Pulmonary artery endothelial cell (primary cell): ENCODE measurements at places on chromosomes 4 and X. TPM values are rescaled to one million over a fixed set of nuclear protein-coding genes. Genes with fewer than 3 reads are reported as not detected.

GRCh38 chr4:130336585-130337217 is 1240.7 kb downstream of the C4orf33 start:
- no peak for DNase-seq

DNA sequence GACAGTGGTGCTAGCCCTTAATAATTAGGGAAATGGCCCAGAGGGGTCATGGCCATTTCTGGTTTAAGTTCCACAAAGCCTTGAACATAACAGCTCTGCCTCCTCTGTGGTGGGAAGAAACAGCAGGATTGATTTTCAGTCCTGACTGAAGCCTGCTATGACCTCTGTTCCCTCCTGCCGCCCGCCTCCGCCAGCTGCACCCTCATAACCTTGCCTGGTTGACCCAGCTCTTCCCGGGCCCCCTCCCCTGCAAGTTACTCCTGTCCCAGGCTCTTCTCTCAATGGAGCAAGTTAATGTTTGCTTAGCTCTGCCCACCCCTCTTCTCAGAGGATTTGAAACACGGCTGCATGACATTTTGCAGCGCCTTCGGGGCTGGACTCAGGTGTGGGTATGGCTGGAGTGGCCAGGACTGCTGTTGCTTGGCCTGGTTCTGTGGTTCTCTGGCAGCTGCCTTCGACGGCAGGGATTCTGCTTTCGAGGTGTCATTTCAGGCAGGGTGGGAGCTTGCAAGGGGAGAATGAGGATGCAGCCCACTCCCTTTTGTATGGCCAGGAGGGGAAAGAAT is 27.3 kb downstream of the BCORL1 start:
- DNase-seq = no peak

DNA sequence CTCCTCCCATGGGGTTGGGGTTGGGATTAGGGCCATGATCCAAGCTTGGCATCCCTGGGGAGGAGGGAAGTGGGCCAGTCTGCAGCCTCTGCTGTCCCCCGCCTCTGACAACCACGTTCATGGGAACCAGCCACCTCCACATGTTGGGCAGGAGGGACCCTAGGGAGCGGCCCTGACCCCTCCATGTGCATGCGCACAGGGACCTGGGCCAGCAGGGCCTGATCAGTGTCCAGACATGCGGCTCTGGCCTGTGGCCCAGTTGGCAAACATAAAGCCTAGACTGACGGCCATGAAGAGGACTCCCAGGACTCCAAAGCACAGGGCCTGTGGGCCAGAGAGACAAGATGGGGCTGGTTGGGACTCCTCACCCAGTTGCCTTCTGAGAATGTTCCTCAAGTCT is 11.3 kb downstream of the SLC38A5 start:
- no peak for DNase-seq

GRCh38 chrX:19630776-19631707 is 115.7 kb upstream of the MAP3K15 start:
- no peak for DNase-seq

GYG2 gene
- total RNA-seq = 0.07 TPM in 1 of 2 replicates, not detected in the other

HSFX4 gene
- not detected in 2 replicates for total RNA-seq

C1QTNF7 gene
- under 0.01 TPM in 1 of 2 replicates, not detected in the other for total RNA-seq

SMPX gene
- total RNA-seq = not detected in 2 replicates
